Stimulated activated memory B cell treated with anti-CD40 and anti-IgM and Interleukin-4, amounts not matched to agents 10 μg/mL and 1 μg/mL and 100 μg/mL, for 72 hours (primary cell): ENCODE measurements at places on chromosomes 11 and 22.

DNA sequence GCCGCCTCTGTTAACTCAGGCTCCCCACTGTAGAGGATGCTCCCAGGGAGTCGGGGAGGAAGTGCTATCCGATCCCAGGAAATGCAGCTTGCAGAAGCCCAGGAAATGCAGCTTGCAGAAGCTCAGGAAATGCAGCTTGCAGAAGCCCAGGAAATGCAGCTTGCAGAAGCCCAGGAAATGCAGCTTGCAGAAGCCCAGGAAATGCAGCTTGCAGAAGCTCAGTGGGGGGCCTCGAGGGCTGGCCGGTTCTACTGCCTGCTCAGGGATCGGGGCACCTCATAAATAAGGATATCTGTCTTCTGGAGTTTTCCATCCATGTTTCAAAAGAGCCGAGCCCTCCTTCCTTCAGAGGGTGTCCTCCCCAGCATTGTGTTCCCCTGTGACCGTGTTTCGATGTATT lies 25.1 kb upstream of the SMIM38 start:
- no peak for ATAC-seq

GRCh38 chr22:39317084-39317774 lies 2.2 kb downstream of the RPL3 start:
- ATAC-seq: peak; percentile 0

GRCh38 chr11:114316980-114317786 lies 21.0 kb downstream of the NNMT start:
- ATAC-seq: no peak

DNA sequence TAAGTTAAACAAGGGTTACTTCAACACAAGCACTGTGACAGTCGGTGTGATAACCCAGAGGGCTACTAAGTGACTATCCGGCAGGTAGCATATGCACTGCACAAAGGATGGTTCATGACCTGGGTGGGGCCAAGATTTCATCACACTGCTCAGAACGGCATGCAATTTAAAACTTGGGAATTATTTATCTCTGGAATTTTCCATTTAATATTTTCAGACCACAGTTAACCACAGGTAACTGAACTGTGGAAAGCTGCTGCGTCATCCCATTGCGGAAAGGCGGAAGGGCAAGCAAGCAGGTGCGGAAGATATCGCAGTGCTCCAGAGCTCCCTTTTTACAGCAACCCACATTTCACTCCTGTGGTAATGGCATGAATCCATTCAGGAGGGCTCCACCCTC lies 540.8 kb downstream of the INSC start:
- ATAC-seq: no peak

- no peak for ATAC-seq
Measured at GRCh38 chr11:23405350-23405937, 545.2 kb upstream of the CCDC179 start.

DNA sequence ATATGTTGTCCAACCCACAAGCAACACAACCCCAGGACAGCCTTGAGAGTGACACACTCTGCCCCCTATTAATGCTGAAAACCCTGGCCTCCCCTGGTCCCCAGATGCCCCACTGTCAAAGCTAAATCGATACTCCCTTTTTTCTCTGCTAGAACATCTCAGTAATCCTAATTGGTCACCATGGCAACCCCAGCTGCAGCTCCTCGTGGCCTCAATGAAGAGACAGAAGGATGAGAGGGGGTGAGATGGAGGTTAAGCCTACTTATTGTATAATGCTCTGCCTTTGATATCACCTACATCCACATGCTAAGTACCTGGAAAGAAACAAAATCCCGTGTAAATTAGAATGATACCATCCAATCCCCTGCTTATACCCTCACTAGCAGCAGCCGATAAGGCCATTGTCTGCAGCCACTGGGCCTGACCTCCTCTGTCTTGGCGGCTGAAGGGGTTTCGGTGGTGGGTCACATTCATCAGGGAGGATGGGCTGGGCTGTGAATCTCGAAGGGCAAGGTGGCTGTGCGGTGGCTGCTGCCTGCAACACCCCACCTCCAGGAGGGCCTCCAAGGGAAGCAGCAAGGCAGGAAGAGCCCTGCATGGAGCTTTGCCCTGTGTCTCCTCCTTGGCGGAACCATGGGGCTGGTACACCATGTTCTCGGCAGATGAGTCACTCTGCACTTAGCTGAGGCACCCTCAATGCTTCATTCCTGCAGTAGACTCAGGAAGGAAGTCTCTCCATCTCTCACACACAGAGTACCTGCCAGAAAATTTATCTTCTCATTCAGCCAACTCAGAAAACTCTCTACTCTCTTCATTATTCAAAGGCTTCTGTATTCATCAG lies 399.5 kb downstream of the BUD13 start:
- no peak for ATAC-seq

- ATAC-seq: no peak
Measured at GRCh38 chr11:59426361-59427067, at the start of gene OR5A2. OR5A2 (minus strand) TSS chr11:59426413; CDS start chr11:59422953, 3,460 bp downstream.

- ATAC-seq: no peak
Measured at GRCh38 chr11:18790883-18791206, 753 bp downstream of the PTPN5 start.

DNA sequence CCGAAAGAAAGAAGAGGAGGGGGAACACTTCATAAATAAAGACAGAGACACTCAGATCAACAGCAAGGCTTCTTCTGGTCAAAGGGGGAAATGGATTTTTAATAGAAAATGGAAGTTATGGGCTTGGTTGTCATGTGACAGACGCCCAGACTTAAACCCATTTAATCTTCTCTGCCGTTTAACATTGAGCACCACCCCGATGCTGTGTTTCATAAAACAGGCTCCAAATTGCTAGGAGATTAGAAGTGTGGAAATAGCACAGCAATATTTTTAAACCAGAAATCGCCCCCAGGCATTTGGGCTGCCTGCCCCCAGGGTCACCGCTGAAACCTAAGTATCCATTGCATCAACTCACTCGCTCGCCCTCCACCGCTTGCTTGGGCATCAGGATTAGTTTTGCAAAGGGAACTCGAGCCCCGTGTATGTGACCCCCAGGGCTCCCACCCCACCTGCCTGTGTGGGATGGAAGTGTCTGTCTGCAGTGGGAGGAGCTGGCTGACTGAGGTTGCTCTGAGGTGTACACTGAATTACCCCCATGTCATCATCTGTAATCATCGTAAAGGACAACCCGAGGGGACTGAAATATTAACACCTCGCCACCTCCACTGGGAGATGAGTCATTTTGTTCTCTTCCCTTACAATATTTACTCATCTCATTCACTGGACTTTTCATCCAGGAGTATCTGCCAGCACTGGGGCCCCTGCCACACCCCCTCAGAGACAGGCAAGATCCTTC lies 10.7 kb downstream of the DSCAML1 start:
- no peak for ATAC-seq

DNA sequence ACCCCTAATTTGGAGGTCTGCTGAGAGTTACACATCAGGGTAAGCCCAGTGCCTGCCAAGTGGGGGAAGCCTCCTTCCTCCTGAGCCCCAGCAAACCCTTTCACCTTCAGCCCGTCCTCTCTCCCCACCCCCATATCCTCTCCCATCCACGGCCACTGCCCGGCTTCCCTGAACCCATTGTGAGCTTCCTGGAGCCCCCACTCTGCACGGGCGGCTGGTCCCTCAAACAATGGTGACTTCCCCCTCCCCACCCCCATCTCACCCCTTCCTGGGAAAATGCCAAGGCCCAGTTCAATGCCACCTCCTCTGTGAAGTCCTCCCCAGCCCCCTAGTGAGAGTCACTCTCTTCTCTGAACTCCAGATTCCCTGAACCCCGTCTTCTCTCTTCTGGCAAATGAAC lies 17.9 kb downstream of the DNAL4 start:
- no peak for ATAC-seq

GRCh38 chr11:6576471-6577373 lies 26.7 kb downstream of the RRP8 start:
- no peak for ATAC-seq

DNA sequence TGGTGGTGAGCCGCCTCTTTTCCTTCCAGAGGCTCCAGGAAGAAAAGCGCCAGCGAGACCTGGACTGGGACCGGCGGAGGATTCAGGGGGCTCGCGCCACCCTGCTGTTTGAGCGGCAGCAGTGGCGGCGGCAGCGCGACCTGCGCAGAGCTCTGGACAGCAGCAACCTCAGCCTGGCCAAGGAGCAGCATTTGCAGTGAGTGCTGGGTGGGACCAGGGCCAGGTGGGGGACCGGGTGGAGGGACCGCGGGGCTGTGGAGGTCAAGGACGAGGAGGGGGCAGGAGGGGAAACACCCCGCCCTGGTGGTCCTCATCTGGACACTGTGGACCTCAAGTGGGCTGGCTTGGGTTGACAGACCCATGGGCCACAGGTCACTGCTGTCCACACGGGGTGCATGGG lies 17.4 kb downstream of the RIBC2 start:
- no peak for ATAC-seq

DNA sequence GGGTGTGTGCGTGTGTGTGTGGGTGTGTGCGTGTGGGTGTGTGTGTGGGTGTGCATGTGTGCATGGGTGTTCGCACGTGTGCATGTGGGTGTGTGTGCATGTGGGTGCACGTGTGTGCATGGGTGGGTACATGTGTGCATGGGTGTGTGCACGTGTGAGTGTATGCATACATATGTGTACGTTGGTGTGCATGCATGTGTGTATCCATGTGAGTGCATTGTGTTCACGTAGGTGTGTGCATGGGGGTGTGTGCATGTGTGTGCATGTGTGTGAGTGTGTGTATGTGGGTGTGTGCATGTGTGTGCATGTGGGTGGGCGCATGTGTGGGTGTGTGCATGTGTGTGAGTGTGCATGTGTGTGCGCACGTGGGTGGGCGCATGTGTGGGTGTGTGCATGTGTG lies 19.9 kb upstream of the APOBEC3A start:
- ATAC-seq: no peak

DNA sequence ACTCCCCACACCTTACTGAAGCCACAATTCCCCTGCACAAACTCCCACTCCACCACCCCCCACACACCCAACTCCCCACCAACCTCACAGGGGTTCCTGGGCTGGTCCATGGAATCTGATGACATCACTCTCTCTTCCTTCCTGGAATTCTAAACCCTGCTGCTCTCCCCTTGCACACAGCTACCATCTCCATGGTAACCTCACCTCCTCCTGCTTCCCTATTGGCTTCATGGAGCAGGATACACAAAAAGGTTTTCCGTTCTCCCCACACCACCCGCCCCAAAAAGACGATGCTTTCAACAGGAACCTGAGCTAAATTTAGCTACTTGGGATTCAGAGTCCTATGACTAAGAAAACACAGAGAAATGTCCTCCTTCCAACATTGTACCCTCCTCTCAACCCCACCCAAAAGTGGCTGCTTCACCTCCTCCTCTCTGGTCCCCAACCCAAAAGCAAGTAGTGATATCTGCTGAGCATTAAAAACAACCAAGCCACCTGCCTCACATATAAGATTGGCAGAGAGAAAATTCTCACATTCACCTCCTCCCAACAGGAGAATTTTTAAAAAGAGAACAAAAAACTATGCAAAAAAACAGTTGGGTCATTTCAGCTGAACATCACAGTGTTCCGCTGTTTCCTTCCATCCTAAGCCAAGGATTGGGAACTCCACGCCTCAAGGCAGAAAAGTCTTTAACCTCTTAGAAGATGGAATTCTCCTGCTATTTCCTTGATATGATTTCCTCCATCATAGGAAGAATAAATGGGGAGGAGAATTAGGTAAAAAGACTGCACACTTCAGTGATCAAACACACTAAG lies 66.9 kb downstream of the RBFOX2 start:
- no peak for ATAC-seq

GRCh38 chr22:32721328-32722180 lies 80.0 kb upstream of the TIMP3 start:
- ATAC-seq: no peak

GRCh38 chr11:62732830-62733229 lies 4.5 kb downstream of the TTC9C start:
- no peak for ATAC-seq

GRCh38 chr22:32775957-32776356 lies 25.5 kb upstream of the TIMP3 start:
- no peak for ATAC-seq

DNA sequence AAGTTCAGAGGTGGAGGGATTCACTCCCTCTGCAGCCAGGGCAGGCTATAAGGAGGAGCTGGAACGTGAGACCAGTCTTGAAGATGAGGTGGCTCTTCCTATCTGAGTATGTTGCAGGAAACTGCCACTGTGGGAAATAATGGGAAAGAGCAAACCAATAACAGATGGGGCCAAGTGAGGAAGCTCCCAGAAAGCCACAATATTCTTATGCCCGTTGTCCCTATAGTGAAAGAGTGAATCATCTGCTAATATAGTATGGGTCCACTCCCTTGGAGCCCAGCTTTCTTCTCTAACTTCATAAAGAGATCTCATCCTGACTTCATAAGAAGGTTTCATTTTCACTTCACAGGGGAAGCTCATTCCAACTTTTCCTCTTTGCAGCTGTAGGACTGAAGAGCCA lies 206.4 kb downstream of the BLID start:
- ATAC-seq: no peak

DNA sequence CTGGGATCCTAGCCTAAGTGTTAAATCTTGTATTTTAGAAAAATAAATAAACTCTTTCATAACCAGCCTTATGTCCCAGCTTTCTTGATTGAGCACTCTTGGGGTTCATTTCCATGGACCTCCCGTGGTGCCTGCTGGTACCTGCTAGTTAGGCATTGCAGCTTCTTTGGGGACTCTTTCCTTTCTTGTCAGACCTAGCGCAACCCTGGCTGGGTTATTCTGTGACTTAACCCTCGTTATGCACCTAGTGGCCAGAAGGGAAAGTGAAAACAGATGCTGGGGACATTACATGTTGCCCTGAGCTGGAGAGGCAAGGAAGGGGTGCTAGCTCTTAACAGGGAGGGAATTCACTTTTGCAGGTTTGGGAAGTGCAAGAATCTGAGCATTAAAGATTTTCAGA lies 46.8 kb downstream of the APIP start:
- ATAC-seq: no peak

DNA sequence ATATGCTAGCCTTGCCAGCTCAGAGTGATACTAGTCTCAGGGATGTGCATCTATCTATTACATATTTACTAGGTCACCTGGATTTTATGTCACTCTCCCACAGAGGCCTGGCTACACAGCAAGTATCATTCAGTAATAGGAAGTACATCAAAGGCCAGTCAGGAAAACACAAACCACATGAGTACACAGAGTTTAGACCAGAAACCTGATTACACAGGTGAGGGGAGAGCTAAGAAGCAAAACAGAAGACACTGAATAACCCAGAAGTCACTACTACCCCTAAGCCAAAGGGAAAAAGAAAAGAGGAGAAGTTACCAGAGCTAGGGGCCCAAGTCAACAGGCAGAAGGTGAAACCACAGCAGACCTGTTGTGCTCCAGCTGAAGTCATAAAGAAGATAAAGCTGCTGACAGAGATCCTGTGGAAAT lies 13.3 kb downstream of the LPXN start:
- ATAC-seq: no peak

DNA sequence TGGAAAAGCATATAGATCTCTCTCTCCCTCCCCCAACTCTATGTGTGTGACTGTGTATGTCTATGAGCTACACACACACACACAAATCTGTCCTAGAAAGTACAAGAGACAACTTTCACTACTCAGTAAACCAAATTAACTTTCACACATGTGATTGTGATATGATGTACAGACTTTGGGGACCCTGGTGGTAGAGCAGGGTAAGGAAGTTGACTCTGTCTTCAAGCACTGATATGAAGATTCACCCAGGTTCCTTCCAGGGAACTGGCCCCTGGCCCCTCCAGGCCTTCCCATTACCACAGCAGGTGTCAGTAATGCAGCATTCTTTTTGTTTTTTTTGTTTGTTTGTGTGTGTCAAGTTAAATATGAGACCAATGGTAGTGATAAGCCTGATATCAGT lies 66.1 kb upstream of the PTH start:
- no peak for ATAC-seq
